ENCODE measurements at places on chromosomes 2 and 18. TPM values are rescaled to one million over a fixed set of nuclear protein-coding genes. Genes with fewer than 3 reads are reported as not detected.

Gene TXNDC2
- 0.16 TPM for total RNA-seq

Gene SLC11A1
- 0.20 TPM for total RNA-seq

Gene NEURL3
- 1.0 TPM for total RNA-seq

Gene RAB17
- total RNA-seq: not detected

Gene PSMA8
- total RNA-seq: not detected

Gene OXER1
- total RNA-seq: not detected

Gene SPP2
- not detected for total RNA-seq

Gene RAX
- total RNA-seq: not detected

Gene LYG2
- not detected for total RNA-seq

Gene GALR1
- not detected for total RNA-seq

Gene PAX8
- 1.5 TPM for total RNA-seq
